Myocyte (in vitro differentiated cells): ENCODE measurements at places on chromosomes 3 and 15. TPM values are rescaled to one million over a fixed set of nuclear protein-coding genes. Genes with fewer than 3 reads are reported as not detected.

GRCh38 chr3:115363071-115363470, 216.0 kb upstream of the ZBTB20 start:
- DNase-seq: peak; percentile 22

DNA sequence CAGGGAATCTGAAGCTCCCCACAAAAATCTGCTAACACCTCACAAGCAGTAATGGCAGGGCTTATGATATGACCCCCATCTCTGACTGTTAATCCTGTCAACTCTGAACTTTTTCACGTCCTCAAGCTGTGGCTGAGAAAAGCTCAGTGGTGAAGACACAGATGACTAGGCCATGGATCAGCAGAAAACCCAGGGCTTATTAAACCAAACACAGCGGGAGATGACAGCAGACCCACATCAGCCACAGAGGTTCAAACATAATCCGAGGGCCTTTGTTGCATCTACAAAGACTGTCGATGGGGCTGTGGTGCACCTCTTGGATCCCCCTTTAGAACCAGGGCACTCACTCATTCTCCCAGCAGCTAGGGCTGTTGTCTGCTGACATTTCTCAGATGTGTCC, 50.4 kb downstream of the GLB1 start:
- no peak for DNase-seq

DNA sequence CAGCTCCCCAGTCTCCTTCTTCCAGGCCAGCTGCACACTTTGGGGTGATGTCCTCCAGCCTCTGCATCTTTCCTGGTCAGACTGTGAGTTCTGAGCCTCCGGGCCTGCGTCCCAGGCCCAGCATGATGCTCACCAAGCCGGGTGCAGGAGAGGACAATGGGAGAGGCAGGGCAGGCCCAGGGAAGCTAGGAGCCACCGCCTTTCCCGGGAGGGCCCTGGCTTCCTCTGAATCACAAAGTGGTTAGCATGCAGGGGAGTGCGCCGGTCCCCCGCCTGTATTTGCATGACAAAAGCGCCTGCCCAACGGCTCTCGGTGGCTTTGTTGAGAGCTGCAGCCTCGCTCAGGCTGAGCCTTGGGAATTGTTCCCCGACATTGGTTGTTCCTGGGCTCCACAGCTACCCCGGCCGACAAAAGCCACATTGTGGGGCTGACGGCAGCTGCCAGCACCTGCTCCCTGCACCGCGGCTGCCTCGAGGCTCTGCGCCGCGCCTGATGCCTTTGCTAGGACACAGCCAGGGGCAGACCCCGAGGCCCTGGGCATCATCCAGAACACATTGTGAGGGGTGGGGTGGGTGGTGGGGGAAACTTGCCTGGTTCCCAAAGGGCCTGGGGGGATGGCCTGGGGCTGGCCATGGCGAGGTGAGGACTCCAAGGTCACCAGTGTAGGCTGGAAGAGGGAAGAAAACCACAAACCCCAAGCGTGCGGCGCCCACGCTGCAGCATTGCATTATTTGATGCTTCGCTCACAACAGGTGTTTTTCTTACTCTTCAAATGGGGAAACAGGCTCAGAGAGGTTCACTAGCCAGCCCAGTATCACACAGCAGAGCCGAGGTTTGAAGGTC, 20.0 kb upstream of the KLF13 start:
- peak; percentile 87 for DNase-seq

ZNF717 gene
- 7.0 and 9.9 TPM in 2 replicates for total RNA-seq

TRH gene
- not detected in 2 replicates for total RNA-seq

- no peak for DNase-seq
These were observed 29.4 kb downstream of the GAP43 start for GRCh38 chr3:115652738-115653137.

TGFBR2 gene
- 102 and 106 TPM in 2 replicates for total RNA-seq

ACAD11 gene
- 13.6 and 22.8 TPM in 2 replicates for total RNA-seq

DNA sequence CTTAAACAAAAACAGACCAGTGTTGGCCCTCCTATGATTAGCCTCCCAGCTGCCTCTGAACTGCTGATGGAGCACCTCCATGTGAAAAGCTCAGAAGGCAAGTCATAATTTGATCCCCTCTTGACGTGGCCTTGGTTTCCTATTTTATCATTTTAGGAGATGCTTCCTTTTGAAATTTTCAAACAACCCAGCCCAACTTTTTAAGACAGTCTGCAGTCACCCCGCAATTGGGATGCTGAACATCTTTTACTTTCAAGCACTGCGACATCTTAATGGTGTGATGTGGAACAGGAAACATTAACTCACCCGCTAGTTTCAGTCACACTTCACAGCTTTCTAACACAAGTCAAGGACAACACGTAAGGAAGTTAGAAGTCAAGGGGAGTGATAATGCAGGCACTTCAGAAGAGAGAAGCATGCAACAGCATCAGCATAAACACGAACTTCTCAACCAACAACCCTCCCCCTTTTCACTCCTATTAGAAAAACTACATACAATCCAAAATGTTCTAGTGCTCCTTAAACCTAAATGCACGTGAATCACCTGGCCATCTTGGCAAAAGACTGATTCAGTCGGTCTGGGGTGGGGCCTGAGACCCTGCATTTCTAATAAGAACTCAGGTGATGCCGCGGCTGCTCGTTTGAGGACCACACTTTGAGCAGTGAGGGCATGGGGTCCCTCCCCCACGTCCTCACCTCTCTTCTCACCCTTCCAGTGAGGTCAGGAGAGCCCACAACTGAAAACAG, 161.5 kb downstream of the FOXP1 start:
- no peak for DNase-seq

DNA sequence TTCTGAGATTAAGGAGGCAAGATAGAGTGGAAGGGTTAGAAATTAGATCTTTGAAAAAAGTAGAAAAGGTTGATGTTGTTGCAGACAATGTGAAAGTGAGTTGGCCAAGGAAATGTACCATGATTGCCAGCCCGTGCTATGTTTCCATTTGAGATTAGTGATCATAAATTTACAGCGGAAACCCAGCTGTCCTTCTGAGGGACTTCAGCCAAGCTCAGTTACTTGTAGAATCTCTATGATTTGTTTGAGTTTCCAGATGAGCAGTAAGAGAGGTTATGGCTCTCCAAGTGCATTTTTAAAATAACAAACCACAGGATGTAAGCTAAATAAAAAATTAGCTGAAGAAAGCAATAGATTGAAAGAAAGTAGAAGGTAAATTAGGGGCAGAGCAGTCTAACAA, 54.2 kb upstream of the RBMS3 start:
- DNase-seq: peak; percentile 22

DNA sequence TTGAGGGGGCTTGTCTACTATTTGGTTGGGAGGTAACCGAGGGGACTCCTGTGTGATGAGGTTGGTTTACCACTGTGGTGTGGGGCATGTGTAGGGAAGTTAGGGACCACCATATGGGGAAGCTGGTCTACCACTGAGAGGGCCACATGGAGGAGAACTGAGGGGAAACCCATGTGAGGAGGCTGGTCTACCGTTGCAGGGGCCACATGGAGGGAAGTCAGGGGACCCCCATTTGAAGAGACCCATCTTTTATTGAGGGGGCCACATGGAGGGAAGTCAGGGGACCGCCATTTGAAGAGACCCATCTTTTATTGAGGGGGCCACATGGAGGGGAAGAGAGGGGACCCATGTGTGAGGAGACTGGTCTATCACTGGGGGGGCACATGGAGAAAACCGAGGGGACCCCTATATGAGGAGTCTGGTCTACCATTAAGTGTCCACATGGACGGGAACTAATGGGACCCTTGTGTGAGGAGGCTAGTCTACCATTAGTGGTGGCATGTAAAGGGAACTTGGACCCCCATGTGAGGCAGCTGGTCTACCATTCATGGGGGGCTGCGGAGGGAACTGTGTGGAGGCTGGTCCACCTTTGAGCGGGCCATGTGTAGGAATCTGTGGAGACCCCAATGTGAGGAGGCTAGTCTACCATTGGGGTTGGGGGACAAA, 165.5 kb downstream of the FBLN2 start:
- DNase-seq: no peak

DUOXA2 gene
- total RNA-seq: not detected in 2 replicates

- DNase-seq: no peak
These were observed 330.3 kb upstream of the CTNNB1 start for GRCh38 chr3:40869013-40869412.

DNA sequence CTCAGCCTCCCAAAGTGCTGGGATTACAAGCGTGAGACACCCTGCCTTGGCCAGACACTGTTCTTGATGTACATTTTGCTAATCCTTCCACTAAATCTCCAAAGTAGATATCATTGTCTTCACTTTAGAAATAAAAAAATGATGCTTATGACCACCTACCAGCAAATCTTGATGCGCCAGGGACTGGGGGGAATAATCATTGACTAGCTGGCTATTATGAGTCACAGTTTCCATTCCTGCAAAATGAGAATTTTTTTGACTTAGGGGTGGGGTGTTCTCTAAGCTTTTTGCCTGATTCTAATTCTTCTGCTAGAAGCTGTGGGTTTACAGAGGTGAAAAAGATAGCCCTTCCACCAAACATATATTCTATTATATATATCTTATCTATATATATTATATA, 17.1 kb upstream of the RFC4 start:
- no peak for DNase-seq

DNA sequence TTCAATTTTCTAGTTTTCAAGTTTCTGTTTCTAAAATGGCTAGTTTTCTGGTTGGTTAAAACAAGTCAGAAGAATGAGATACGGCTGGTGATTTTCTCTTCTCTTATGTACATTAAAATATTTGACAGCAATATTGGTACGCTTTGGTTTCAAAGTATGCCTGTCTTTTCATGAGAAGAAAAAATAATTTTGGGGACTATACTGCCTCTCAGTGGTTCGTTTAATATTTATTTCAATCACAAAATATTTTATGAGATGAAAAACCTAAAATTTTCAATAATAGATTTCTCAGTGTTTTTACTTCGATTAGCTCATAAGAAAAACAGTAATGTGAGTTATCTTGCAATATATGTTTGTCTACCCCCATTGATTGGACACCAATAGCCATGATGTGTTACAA, 72.8 kb upstream of the AADACL2 start:
- DNase-seq: no peak

AHSG gene
- total RNA-seq: not detected in 2 replicates

- no peak for DNase-seq
These were observed 111.8 kb upstream of the C15orf61 start for GRCh38 chr15:67409175-67409574.

ERC2 gene
- 0.32 and 0.36 TPM in 2 replicates for total RNA-seq

CHRNB4 gene
- total RNA-seq: not detected in 2 replicates

GRCh38 chr3:45205126-45205525, 21.0 kb downstream of the TMEM158 start:
- DNase-seq: no peak

ADAMTS17 gene
- 0.10 and 0.43 TPM in 2 replicates for total RNA-seq
